ENCODE measurements at places on chromosomes 11 and 22.

GRCh38 chr11:29685361-29685760 lies 331.5 kb downstream of the KCNA4 start:
- DNase-seq, result no peak

DNA sequence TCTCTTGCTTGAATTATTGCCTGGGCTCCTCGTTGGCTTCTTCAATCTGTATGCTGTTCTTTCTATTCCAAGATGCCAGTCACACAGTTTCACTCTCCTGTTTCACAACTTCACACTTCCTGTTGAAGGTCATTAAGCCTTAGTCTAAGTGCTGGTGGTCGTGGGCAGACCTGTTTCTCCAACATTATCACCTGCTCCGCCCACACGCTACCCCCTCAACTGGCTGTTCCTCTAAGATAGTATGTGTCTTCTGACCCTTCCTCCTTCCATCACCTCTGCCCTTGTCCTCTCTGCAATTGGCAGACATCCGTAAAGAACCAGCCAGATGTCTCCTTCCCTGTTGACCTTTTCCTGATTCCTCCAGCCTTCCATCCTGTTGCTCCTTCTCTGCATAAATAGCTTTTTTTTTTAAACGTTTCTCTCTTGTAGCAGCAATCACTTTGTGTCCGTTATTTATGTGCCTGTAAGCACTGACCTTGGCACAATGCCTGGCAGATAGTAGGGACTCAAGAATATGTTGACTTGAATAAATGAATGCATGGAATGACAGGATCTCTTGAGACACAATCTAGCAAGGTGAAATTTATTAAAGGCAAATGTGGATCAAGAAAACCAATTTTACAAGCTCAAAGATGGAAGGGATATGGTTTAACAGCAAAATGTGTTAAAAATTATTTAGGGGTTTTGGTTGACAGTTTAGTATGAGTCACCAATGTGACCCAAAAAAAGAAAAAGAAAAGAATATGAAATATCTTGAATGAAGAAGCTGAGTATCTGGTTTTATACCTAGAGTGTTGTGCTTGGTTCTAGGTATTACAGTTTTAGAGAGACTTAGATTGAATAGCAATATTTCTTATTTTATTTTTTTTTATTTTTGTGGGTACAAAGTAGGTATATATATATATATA lies 12.6 kb downstream of the DIXDC1 start:
- DNase-seq, result no peak

DNA sequence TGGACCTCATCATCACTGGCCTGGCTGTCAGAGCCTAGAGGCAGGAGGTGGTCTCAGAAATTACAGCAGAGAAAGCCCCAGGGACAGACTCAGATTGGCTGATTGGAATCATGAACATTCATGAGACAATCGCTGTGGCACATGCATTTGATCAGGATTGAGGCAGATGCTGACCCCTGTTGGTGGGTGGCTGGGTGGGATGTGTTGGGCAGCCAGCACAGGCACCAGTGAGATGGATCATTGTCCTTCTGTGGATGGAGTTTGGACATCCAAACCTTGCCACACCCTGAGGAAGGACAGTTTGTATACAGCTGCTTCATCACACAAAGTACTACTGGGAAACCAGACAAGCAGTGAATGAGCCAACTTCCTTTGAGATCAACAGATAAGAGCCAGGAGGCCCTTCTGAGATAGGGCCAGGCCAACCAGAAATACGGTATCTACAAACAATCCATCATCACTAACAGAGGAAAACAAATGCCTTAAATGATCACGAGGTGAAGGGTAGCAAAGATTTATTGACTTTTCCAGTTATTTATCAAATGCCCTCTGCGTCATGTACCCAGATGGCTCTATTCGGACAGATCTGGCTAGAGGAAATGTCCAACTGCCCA lies 17.3 kb downstream of the COMMD9 start:
- no peak for DNase-seq

DNA sequence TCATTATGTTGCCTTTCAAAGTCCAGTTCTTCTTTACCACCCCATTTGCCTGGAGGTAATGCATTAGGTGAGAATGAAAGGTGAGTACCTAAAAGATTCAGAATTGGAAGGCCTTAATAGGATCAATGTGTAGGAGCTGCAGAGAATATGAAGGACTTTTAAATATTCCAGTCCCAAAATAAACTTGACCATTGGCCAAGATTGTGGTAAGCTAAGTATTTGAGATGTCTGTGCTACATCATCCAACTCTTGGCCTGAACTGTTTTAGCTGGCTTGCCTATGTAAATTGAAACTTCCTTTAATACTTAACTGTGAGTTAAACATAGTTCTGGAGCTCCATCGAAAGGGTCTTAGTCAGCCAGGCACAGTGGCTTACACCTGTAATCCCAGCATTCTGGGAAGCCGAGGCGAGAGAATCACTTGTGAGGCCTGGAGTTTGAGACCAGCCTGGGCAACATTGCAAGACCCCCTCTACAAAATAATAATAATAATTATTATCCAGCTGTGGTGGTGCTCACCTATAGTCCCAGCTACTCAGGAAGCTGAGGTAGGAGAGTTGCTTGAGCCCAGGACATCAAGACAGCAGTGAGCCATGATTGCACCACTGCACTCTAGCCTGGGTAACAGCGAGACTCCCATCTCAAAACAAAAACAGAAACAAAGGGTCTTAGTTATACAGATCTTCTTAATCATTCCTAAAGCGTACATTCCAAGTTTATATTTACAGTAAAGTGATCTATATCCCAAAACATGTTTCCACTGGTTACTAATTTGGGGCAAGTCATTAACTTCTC lies 29.8 kb downstream of the MTMR3 start:
- no peak for DNase-seq

GRCh38 chr22:30575859-30576258 lies 1.4 kb upstream of the GAL3ST1 start:
- no peak for DNase-seq

DNA sequence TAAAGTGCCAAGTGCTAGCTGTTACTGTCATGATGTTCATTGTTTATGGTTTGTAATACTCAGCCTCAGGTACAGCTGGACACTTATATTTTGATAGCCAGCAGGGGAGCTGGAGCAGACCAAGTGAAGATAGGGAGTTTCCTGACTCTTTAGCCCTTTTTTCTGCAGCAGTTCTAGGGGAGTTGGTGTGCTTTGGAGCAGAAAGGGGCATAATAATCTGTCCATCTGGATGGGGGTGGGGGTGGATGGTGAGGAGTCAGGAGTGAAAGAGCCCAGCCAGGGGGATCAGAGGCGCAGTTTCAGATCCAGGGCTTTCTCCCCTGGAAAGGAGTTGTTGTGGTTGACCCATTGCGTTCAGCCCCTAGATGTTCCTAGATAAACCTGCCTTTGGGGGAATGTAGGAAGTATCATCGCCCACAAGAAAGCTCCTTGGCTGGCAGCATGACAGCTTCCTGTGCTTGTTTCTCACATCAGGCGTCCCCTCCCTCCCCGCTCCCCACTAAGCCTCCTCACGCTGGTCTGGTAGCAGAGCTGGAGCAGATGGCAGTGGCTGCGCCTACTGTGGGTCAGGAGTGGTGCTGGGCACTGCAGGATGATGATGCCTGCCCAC lies 41.9 kb downstream of the MED15 start:
- peak; percentile 83 for DNase-seq

DNA sequence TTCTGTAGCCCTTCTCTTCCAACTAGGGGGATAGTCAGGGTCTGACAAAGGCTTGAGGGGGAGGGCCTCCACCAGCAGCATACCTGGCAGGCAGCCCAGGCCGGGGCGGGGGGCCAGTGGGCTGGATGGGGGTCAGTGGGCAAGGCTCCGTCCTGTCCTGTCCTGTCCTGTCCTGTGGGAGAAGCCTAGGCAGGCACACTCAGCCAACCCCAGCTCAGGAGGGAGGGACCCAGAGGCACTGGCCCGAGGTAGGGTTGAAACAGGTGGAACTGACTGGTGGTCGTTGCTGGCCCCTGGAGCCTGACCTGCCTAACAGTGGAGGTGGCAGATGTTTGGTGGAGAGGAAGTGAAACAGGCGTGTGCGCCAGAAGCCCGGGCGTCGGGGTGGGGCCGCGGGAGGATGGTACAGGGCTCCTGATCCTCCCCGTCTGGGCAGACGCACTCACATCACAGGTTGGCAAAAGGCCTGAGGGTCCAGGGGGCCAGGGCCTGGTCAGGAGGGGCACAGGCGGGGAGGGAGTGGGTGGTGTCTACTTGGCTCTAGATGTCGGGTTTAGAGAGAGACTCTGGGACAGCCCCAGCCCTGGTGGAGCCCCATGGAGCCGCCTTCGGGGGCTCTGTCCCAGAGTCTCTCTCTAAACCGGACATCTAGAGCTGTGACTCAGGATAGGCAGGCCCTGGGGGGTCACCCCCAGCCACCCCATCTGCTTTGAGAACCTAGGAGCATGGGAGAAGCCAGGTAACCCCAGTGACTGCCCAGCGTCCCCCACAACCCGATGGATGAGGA lies 32.5 kb upstream of the GRAMD4 start:
- DNase-seq, result peak; percentile 71

DNA sequence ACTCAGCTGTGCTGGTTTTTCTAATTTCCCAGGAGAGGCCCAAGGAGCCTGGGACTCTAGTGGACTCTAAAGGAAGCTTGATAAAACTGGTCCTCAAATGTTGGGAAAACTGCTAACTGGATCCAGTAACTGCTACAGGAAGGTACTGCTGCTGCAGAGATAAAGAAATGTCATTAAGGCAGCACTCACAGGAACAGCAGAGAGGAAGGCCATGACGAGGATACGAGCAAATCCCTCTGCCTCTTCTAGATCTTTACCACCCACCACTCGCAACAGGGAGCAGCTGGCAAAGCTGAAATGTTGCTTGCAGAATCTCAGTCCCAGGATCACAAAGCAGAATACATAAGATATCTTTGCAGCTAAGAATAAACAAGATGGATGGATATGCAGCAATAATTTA lies 23.5 kb downstream of the TTC28 start:
- no peak for DNase-seq

DNA sequence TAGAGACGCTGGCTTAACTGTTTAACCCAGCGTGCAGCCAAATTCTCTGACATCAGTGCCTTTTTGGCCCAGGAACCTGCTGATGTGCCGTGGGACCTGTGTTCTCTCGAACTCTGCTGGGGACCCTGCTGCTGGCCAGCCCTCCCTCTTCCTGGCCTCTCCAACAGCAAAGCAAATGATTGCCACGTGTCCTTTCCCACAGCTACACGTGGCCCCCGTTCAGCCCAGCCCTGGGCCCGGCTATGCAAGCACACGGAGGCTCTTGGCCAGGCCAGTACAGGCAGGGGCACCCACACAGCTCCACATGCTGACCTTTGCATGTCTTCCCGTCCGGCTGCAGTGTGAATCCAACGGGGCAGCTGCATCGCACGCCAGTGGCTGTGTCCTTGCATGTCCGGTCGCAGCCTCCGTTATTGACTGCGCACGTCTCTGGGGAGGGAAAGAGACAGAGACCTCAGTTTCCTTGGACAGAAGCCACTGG lies 51.6 kb upstream of the TTLL12 start:
- DNase-seq, result no peak

GRCh38 chr22:40485813-40486667 lies 115.6 kb downstream of the SGSM3 start:
- DNase-seq, result no peak

- no peak for DNase-seq
Measured at GRCh38 chr11:63494975-63495374, 4.0 kb upstream of the PLAAT5 start.

DNA sequence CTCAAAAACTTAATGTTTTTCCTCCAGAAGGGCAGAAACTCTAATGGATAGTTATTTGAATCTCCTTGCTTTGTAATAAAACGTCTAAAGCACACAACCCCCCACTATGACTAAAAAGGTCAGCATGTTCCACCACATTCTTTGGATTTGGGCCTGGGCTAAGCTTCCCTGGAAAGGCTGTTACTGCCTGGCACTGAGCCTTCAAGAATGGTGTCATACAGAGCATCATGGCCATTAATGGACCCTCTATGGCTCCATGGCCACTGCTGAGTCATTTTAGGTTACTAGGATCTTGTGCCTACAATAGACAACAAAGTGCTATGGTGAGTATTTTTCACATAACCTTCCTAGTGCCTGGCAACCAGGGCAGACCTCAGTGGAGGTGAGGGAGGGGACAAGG lies 242.6 kb upstream of the FAT3 start:
- DNase-seq, result no peak

DNA sequence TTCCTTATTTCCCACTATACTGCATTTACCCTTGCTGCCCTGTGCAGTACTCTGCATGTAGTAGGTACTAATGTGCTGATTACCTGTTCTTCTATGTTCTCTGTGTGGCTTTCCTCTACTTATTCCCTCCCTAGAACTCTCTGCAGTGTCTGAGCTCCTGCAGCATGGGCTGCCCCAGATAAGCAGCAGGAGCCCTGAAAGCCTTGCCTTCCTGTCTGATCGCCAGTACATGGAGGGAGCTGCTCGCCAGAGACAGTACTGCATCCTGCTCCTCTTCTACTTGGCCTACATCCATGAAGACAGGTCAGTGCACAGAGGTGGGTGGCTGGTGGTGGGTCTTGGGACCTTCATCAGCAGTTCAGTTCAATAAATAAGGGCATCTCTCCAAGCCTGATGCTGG lies 42.2 kb upstream of the CCDC134 start:
- DNase-seq, result peak; percentile 21

GRCh38 chr11:16946477-16947282 lies 67.5 kb downstream of the PLEKHA7 start:
- peak; percentile 24 for DNase-seq

GRCh38 chr11:120067438-120068113 lies 70.3 kb downstream of the TRIM29 start:
- DNase-seq, result no peak

GRCh38 chr11:120603071-120603470 lies 91.5 kb downstream of the GRIK4 start:
- no peak for DNase-seq

DNA sequence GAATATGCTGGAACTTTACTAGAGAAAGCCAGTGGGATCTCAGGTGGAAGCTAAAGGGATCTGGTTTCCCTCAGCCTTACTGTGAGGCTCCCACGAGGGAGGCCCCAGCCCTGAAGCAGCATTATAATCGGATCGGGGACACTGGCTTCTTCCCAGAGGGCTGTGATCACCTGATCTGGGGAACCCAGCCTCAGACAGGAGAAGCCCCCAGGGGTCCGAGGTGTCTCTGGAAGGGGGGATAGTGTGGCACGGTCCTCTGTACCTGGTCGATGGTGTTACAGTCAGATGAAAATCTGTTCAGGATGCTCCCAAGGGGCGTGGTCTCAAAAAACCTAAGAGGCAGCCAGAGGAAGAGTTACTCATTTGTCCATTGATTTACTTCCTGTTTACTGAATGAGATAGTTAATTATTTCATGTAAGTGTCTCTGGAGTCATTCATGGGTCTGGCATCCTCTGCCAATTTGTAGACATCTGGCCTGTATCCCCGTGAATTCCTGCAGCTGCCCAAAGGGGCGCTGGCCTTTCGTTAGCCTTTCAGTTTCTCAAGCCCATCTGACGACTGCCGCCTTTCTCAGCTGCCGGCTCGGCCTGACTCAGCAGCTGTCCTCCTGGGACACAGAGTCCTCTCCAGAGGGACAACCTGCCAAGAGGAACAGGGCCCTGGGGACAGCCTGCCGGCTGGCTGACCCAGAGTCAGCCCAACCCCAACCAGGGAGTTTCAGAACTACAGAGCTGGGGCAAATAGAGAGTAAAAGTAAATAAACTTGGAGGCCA lies 17.0 kb upstream of the KCNJ11 start:
- peak; percentile 82 for DNase-seq

GRCh38 chr11:102361086-102362031 lies 14.3 kb downstream of the BIRC2 start:
- no peak for DNase-seq

GRCh38 chr22:17411213-17411612 lies 42.0 kb downstream of the CECR2 start:
- DNase-seq, result peak; percentile 49

Measured in NCI-H69 (cell line).